Stimulated activated CD8-positive, alpha-beta memory T cell treated with anti-CD3 and anti-CD28 coated beads, Interleukin-15, amount 100 ng/mL, for 4 hours (primary cell): ENCODE measurements at places on chromosomes 1 and 21.

DNA sequence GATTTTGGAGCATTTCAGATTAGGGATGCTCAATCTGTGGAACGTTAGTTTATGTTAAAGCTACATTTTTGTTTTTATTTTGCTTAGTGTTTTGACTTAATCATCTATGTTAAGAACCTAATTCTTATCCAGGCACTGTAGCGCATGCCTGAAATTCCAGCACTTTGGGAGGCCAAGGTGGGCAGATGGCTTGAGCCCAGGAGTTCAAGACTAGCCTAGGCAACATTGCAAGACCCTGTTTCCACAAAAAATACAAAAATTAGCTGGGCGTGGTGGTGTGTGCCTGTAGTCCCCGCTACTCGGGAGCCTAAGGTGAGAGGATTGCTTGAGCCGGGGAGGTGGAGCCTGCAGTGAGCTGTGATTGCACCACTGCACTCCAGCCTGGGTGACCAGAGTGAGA lies 23.4 kb downstream of the FNBP1L start:
- no peak for DNase-seq

GRCh38 chr1:113984710-113985109 lies 5.4 kb downstream of the OLFML3 start:
- DNase-seq = no peak

GRCh38 chr1:22837332-22837731 lies 126.7 kb downstream of the EPHB2 start:
- no peak for DNase-seq

DNA sequence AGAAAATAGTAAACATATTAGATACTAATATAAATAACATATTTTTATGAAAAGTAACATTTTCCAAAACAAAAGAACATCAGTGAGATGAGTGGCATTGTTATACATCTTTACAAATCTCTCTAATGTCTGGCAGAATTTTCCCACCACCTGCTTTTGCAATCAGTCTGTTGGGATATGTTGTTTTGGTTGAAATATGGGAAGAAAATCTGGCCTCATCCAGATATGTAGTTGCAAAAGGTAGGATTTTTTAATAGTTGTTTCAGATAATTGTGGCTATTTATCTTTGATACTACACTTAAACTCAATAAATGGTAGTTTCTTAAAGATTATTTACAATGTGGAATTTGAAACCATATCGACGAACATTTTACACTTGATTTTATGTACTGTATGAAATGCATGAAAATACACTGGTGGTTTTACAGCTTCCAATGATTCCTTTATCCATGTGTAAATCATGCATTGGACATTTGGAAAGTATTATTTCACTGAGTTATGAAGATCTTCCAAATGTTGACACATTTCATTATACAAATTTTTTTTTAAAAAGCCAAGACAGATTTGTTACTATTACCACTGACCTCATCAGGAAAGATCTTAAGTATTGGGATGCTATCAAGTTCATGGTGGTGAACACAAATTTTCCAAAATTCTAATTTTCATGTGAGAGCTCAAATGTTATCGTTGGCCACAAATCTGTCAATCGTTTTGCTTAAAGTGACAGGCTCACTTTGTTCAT lies 74.1 kb upstream of the CD34 start:
- no peak for DNase-seq

DNA sequence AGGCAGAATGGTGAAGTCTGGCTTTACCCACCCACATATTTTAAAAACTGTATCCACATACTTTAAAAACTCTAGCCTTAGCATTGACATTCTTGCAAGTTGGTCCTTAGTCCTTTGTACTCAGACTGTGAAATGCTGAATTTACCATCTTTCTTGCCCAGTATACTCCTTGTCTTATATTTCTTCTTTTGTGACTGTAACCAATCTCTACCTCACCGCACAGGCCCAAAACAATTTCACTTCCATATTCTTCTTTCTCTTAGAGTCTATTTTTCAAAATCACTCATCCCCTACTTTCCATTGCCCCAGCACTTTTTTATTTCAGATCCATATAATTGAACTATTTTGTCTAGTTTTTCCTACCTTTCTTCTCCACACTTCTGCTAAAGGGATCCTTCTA lies 892.4 kb upstream of the B3GALT2 start:
- no peak for DNase-seq

DNA sequence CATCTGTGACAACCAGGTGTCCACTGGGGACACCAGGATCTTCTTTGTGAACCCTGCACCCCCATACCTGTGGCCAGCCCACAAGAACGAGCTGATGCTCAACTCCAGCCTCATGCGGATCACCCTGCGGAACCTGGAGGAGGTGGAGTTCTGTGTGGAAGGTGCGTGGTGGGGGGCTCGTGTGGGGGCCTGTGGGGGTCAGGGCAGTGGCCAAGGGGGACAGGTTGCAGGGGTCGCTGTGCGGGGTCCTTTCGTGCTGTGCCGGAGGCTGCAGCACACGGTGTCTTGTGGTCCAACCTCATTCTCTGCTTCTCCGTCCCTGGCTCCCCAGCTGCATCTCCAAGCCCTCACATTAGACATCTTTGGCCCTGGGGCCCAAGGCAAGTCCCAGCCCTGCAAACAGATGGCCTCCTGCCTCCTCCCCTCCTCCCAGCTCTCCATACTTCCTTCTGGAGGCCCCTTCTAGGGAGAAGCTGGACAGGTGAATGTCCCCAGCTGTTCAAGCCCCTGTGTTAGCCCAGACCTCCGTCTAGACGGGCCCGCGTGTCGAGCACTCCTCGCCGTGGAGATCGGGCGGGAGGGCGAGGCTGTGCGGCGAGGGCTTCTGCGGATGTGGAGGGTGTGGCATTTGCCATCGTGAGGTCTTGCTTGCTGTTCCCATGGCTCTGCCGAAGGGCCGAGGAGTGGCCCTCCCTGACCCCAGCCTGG lies 2.5 kb downstream of the AGRN start:
- no peak for DNase-seq

DNA sequence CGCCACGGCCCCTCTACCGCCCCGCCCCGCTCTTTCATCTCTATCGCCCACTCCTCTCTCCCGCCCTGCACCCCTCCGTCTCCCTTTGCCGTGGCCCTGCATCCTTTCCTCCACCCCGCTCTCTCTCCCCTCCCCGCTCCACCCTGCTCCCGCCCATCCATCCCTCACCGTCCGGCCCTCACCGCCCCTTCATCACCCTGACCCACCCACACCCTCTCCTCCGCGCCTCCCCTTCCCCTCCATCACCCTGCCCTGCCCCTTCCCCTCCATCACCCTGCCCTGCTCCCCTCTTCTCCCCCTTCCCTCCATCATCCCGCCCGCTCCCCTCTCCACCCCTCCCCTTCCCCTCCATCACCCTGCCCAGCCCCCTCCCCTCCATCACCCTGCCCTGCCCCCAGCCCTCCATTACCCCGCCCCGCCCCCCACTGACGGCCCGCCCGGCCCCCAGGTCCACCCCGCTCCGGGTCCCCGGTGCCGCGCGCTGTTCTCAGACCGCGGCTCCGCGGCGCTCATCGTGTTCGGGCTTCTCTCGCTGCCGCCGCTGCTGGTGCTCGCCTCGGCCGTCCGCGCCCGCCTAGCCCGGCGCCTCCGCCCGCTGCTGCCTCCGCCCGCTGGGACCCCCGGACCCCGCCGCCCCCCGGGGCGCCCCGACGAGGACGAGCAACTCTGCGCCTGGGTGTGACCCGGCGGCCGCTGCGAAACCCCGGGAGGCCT lies 6.2 kb upstream of the ANKRD65 start:
- no peak for DNase-seq

DNA sequence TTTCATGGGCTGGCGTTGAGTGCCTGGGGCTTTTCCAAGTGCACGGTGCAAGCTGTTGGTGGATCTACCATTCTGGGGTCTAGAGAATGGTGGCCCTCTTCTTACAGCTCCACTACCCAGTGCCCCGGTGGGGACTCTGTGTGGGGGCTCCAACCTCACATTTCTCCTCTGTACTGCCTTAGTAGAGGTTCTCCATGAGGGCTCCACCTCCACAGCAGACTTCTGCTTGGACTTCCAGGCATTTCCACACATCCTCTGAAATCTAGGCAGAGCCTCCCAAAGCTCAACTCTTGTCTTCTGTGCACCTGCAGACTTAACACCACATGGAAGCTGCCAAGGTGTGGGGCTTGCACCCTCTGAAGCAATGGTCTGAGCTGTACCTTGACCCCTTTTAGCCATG lies 82.1 kb downstream of the CCDC18 start:
- no peak for DNase-seq

DNA sequence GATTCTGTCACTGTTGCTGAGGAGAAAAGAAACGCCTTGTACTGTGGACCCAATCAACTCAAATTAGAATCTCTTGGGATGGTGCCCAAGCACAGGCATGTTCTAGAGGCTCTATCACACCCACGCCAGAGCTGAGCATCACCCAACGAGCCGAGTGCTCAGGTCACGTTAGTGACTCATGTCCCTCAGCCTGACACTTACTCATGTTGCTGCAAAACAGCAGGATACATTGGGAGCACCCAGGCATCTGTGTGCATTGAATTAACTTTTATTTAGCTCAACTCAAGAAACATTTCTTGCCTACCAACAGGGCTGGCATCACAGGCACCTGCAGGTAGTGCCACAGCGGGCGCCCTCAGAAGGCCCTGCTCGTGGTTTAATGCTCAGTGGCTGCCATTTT lies 149.8 kb downstream of the ETS2 start:
- no peak for DNase-seq

DNA sequence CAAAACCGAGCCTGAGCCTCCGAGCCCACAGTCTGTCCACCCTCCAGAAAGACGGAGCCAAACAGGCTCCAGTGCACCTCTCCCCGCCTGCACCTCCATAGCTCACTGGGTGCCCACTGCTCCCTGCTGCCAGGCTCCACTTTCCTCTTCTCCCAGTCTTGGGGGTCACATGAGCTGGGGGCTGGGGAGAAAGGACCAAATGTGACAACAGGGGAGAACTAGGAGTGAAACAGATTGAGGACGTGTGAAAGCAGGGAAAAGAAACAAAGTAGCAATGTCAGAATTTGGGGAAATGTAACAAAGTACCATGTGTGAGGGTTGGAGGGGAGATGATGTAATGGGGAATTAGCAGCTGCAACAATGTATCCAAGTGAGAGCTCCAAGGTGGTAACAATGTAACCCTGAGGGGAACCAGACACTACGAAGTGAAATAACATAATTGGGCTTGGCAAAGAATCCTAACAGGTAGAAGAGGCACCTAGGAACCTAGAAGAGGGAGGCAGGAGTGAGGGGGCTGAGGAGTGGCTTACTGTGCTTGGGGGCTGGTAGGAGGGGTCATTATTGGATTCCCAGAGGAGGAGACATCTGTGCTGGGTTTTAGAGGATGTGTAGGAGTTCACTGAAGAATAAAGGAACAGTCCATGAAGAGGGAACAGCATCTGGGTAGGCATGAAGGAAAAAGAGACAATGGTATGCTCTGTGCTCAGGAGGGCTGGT lies 12.5 kb downstream of the SDC3 start:
- DNase-seq = no peak

GRCh38 chr1:160866001-160866694 lies 3.5 kb upstream of the CD244 start:
- no peak for DNase-seq

DNA sequence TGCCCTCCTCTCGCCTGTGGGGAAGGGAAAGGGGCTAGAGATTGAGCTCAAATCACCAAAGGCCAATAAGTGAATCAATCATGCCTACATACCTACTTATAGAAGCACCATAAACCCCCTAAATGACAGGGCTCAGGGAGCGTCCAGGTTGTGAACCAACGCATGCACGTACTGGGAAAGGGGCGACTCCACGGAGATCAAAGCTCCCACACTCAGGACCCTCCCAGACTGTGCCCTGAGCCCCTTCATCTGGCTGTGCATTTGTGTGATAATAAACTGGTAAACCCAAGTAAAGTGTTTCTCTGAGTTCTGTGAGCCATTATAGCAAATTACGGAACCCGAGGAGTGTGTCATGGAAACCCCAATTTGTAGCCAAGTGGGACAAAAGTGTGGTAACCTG lies 23.8 kb upstream of the PRDM15 start:
- no peak for DNase-seq

- DNase-seq = no peak
These were observed 523.6 kb downstream of the SMYD3 start for GRCh38 chr1:245983294-245983967.

GRCh38 chr1:226722240-226722900 lies 16.7 kb downstream of the ITPKB start:
- DNase-seq = no peak

DNA sequence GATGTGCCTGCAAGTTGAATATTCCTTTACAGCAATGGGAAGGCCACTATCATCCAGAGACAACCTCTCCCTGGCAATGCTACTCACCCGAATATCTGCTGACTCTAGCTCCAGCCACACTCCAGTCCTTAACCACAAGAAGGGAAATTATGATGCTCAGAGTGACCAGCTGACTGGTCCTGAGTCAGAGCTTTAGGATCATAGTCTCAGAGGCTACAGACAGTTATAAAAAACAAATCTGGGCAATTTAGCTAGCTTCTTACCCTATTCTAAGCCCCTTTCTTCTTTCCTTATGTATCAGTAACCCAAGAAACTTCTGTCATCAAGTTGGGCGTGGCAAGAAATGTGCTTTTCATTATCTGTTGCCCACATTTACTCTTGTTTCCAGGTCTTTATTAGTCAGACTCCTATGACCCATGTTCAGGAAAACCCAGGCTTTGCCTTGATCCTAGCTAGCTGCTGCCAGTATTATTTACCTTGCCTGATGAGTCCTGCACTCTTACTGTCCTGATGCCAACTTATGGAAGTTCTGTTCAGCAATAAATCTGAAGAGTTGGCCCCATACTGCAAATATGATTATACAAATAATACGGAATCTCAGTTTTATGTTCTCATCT lies 207.0 kb downstream of the TTLL7 start:
- no peak for DNase-seq

- DNase-seq = no peak
These were observed 29.8 kb upstream of the IFNGR2 start for GRCh38 chr21:33373451-33373850.

- DNase-seq = no peak
These were observed 39.7 kb downstream of the SIM2 start for GRCh38 chr21:36738489-36739126.

DNA sequence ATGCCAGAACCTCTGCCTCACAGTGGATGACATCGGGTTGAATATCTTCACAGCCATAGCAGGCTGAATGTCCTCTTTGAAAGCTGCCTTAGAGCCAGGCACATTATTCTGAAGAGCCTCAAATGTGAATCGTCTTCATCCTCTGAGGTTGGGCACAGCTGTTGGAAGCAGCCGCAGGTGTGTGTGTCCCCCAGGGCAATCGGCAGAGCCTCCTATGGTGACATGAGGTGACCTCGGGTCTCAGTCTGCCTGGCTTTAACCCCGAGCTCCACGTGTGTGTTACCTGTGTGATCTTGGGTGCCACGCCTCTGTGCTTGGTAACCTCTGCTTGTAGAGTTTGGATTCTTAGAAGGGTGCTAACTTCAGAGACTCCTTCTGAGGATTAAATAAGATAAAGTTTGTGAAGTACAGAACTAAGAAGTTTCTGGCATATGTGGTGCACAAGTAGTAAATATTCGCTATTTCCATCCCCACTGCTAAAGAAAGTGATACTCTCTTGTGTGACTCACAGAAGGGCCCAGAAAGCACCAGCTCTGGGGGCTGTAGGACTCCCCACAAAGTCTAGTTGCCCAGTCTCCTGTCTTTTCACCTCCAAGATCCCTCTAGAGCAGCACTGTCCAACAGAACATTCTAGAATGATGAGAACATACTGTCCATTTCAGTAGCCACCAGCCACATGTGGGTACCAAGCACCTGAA lies 500.9 kb downstream of the NPHP4 start:
- DNase-seq = no peak
